ENCODE measurements at places on chromosomes 11 and 22. TPM values are rescaled to one million over a fixed set of nuclear protein-coding genes. Genes with fewer than 3 reads are reported as not detected.

GRCh38 chr22:33710326-33710725 lies 209.9 kb downstream of the LARGE1 start:
- no peak overlapping the region for H3K4me3 ChIP-seq
- no peak for DNase-seq
- H3K36me3 ChIP-seq, result no peaks in the 10 kb centered on the region
- no peak overlapping the region for H3K27ac ChIP-seq
- no peaks in the 10 kb centered on the region for H3K27me3 ChIP-seq
- no peaks in the 10 kb centered on the region for H3K4me1 ChIP-seq

DNA sequence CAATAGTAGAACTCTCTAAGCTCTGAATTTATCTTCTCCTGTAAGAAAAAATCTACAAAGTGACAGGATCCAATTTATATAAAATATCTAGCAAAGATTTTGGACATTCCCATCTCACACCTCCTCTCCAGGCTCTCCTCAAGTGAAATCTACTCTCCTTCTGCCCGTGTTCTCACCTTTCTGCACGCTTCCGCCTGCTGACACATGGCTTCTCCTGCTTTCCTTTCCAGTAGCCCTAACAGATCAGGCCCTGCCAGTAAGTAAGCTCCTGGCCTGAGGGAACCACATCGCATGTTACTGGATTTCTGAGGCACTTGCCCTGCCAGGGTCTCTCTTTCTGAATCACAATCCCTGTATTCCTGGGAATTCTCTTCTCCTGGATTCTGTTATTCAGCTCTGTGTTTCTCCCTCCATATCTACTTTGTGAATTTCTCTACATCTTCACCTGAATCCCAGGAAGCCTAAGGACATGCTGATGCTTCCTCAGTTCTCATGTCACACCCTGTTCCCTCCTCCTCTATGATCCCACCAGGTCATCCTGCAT lies 53.3 kb upstream of the TOP3B start:
- peaks cover 3% of the 10 kb centered on the region for H3K27me3 ChIP-seq
- H3K4me1 ChIP-seq, result no peaks in the 10 kb centered on the region
- H3K27ac ChIP-seq, result no peak overlapping the region
- H3K4me3 ChIP-seq, result no peak overlapping the region

GRCh38 chr11:76148941-76149613 lies 57.2 kb downstream of the WNT11 start:
- H3K36me3 ChIP-seq, result no peaks in the 10 kb centered on the region
- no peak for DNase-seq
- H3K27ac ChIP-seq, result no peak overlapping the region
- peaks cover 10% of the 10 kb centered on the region for H3K4me1 ChIP-seq
- no peak overlapping the region for H3K4me3 ChIP-seq

The NPAS4 gene
- not detected for total RNA-seq

GRCh38 chr11:74641905-74642304 lies 49.5 kb downstream of the POLD3 start:
- peaks cover 35% of the 10 kb centered on the region for H3K36me3 ChIP-seq
- no peak for DNase-seq
- no peaks in the 10 kb centered on the region for H3K27me3 ChIP-seq
- no peak overlapping the region for H3K27ac ChIP-seq

The TTC28 gene
- 15.1 TPM for total RNA-seq

DNA sequence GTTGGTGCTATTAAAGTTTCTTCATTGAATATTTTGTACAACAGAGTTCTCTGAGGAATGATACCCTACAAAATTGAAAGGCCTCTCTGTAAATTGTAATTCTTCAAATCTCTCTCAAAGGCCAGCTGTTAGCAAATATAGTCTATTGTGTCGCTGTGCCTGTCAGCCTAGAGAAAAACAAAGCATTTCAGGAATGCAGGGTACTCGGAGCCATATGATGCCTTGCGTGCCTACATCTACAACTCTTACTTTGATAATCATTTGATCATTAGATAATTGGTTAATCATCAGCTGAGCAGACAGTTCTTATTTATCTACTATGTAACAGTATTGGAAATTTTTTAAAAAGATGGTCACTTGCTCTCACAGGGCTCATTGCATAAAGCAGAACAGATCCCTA lies 67.3 kb downstream of the RNF169 start:
- no peaks in the 10 kb centered on the region for H3K27me3 ChIP-seq
- peaks cover 42% of the 10 kb centered on the region for H3K36me3 ChIP-seq
- no peak overlapping the region for H3K27ac ChIP-seq
- H3K4me3 ChIP-seq, result no peak overlapping the region
- H3K4me1 ChIP-seq, result no peaks in the 10 kb centered on the region

- H3K36me3 ChIP-seq, result no peaks in the 10 kb centered on the region
- H3K4me3 ChIP-seq, result no peak overlapping the region
- H3K4me1 ChIP-seq, result no peaks in the 10 kb centered on the region
- no peak overlapping the region for H3K27ac ChIP-seq
- no peaks in the 10 kb centered on the region for H3K27me3 ChIP-seq
Observed at GRCh38 chr11:35486446-35486845, 39.0 kb downstream of the PAMR1 start.

DNA sequence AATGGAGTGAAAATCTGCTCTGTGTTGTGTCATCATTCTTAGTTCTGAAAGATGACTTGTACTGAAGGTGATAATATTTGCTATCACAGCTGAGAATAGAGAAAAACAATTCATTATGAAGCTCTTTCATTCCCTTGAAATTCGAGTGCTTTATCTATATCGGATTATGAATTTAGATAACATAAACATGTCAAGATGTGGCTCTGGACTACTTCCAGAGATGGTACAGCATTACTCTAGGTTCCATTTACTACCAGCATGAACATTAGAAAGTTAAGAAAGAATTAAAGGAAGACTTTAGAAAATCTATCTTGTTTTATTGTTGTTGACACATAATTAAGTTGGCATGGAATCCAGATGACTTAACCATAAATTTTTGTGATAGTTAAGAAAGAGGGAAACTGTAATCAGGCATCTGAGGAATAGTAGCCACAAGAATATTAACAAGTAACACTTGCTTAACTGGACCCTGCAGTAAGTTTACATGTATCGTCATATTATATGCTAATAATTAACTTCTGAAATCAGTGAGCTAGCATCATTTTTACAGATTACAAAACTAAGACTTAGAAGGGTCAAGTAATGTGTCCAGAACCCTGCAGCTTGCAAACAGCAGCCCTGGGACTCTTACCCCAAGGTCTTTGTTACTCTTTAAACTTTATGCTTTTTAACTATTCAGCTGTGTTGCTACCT lies 182.6 kb downstream of the DDX10 start:
- H3K27me3 ChIP-seq, result no peaks in the 10 kb centered on the region
- H3K36me3 ChIP-seq, result no peaks in the 10 kb centered on the region
- H3K27ac ChIP-seq, result no peak overlapping the region

The RIBC2 gene
- total RNA-seq, result not detected

The UCP3 gene
- 3.1 TPM for total RNA-seq

The BATF2 gene
- total RNA-seq, result 0.38 TPM

The MAPK8IP2 gene
- total RNA-seq, result 4.0 TPM

DNA sequence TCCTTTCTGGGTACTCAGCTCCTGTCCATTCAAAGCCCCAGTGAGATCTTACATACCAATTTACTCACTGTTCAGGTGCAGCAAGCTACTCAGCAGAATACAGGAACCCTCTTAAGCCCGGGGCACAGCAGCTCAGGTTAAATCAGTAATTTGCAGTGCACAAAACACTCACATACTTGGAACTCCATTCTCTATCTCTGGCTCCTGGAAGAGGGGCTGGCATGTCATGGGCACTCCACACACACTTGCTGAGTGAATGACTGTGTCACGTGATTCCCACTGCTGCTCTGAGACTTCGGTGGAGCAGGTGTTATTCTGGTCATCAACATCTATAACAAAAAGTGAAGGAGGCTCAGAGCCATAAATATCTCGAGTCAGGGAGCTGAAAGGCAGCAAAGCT lies 157.3 kb upstream of the BDNF start:
- H3K4me3 ChIP-seq, result no peak overlapping the region
- no peaks in the 10 kb centered on the region for H3K36me3 ChIP-seq
- no peak for DNase-seq
- no peaks in the 10 kb centered on the region for H3K4me1 ChIP-seq

- no peak overlapping the region for H3K4me3 ChIP-seq
- no peaks in the 10 kb centered on the region for H3K4me1 ChIP-seq
- no peaks in the 10 kb centered on the region for H3K36me3 ChIP-seq
- no peak for DNase-seq
- H3K27me3 ChIP-seq, result no peaks in the 10 kb centered on the region
Observed at GRCh38 chr11:96607864-96608558, 218.2 kb downstream of the JRKL start.

The FERMT3 gene
- total RNA-seq, result 4.7 TPM

GRCh38 chr11:11577932-11578911 lies 43.6 kb downstream of the GALNT18 start:
- DNase-seq, result no peak
- no peaks in the 10 kb centered on the region for H3K36me3 ChIP-seq
- no peak overlapping the region for H3K4me3 ChIP-seq
- peaks cover 18% of the 10 kb centered on the region for H3K4me1 ChIP-seq
- H3K27me3 ChIP-seq, result no peaks in the 10 kb centered on the region

The DGCR6 gene
- total RNA-seq, result 11.2 TPM

DNA sequence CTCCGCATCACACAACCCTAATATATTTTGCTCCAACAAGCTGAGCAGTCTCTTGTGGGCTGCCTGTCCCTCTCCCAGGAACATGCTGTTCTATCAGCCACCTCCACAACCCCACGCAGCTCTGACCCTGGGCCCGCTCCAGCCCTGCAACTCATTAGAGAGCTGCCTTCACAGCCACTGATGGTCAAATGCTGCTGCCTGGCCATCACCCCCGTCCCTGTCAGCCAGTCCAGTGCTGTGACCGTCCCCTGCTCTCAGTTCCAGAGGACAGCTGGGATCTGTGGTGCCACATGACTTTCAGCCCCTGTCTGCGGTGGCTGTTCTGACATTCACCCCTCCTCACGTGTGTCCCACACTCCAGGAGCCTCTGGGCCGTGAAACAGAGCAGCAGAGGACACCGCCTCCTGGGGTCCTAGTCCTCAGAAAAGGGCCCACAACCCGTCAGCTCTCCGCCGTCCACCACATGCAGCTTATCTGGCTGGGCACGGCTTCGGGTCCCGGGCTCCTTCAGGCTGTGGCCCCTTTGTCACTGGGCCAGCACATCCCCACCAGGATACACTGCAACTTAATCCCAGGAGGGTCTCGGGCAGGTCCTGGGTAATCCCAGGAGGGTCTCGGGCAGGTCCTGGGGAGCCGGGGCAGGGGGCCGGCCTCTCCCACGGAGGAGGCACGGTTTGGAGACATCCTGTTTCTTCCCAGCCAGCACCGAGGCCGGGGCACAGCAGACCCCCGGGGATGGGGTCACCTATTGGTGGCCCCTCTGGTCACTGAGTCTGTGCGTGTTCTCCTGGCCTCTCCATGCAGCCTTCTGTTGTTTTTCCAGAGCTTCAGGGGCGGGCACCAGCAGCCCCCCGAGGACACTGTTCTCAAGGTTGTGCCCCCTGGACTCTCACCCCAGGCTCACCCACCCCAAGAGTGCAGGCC lies 15.1 kb downstream of the CRELD2 start:
- H3K27me3 ChIP-seq, result peaks cover 5% of the 10 kb centered on the region
- H3K27ac ChIP-seq, result peak overlapping the region; percentile 98
- no peak for DNase-seq

DNA sequence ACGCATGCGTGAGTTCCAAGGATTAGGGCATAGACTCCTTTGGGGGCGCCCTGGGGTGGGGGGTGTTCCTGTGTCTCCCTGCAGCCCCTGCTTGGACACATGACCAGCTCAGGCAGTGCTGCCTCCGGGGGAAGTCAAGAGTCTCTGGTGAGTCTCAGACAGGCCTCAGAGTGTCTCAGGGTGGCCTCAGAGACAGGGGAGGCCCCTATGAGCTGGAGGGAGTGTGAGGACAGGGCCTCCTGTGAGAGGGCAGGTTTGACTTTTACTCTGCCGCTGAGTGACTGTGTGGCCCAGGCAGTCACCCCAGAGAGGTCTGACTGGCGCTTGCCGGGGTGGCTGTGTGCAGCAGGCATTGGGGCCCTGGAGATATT lies 41.2 kb upstream of the KCNQ1OT1 start:
- peaks cover 7% of the 10 kb centered on the region for H3K4me1 ChIP-seq
- H3K4me3 ChIP-seq, result no peak overlapping the region
- H3K27me3 ChIP-seq, result no peaks in the 10 kb centered on the region

DNA sequence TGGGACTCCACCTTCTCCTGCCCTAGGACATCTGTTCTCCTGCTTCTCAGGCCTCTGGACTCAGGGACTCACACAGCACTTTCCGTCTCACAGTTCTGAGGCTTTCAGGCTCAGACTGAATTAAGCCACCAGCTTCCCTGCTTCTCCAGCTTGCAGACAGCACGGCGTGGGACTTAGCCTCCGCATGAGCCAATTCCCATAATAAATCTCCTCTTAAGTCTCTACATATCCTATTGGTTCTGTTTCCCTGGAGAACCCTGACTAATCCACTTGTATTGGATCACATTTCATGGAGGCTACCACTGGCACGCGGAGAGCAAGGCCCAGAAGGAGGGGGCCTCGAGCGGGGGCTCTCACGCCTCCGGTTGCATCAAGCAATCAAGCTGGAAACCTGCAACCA lies 1313.6 kb downstream of the TBC1D22A start:
- H3K4me1 ChIP-seq, result no peaks in the 10 kb centered on the region
- no peak overlapping the region for H3K27ac ChIP-seq
- no peak overlapping the region for H3K4me3 ChIP-seq
- peaks cover 13% of the 10 kb centered on the region for H3K27me3 ChIP-seq
- H3K36me3 ChIP-seq, result no peaks in the 10 kb centered on the region

GRCh38 chr11:123338266-123338800 lies 91.7 kb upstream of the GRAMD1B start:
- no peaks in the 10 kb centered on the region for H3K36me3 ChIP-seq
- no peaks in the 10 kb centered on the region for H3K4me1 ChIP-seq
- peaks cover 4% of the 10 kb centered on the region for H3K27me3 ChIP-seq
- no peak overlapping the region for H3K4me3 ChIP-seq

DNA sequence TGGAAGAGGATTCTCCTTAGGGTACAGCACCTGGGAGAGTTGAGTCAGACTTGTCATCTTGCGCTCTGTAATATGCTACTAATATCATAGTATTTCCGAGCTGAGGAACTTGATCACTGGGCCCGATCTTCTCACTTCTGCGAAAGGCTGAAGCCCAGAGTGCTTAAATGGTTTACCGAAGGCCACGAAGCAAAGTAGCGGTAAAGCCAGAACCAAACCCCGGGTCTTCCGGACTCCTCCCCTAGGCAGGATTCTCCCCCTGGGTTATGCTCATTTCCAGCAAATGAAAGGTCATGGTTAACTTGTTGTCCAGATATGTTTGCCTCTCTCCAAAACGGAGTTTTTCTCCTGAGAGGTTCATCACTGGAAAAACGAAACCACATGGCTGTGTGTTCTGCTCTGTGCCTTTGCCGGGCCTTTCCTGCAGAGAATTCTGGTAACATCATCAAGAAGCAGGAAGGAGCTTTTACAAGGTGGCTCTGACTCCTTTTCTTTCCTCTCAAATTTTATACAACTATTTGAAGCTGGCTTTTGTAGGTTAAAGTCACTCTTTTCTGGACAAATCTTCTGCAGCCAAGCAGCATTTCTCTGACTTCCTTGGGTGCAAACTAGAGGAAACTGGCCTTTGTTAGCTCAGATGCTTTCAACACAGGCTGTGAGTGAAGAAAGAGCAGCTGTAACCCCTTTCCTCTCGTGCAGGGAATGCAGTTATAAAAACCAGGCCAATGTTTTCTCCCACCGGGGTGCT lies 35.5 kb downstream of the UBASH3B start:
- H3K27me3 ChIP-seq, result no peaks in the 10 kb centered on the region
- H3K4me3 ChIP-seq, result no peak overlapping the region
- DNase-seq, result no peak
- no peaks in the 10 kb centered on the region for H3K36me3 ChIP-seq
- no peak overlapping the region for H3K27ac ChIP-seq

- DNase-seq, result no peak
- H3K27me3 ChIP-seq, result no peaks in the 10 kb centered on the region
- no peak overlapping the region for H3K4me3 ChIP-seq
- H3K36me3 ChIP-seq, result no peaks in the 10 kb centered on the region
- no peak overlapping the region for H3K27ac ChIP-seq
- H3K4me1 ChIP-seq, result peaks cover 45% of the 10 kb centered on the region
Observed at GRCh38 chr11:15817001-15817400, 539.3 kb downstream of the SOX6 start.
